Activated CD4-positive, alpha-beta memory T cell treated with anti-CD3 and anti-CD28 coated beads for 36 hours (primary cell): ENCODE measurements at places on chromosomes 1 and 21.

DNA sequence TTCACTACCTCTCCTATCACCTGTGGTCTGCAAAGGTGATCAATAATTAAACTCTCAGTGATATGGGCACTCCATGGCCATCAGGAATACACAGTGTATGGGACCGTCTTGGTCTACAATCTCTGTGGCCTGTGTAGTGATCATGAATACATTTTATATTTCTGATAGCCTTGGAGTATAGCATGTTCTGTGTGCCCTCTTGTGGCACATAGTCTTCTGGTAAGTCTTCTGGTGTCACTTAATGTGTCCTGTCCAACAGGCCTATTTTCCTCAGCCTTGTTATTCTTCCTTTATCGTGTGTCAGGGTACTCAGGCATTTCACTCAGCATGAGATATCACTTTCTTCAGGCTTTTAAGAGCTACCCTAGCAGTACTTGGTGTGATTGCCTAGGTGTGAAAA, 393.6 kb downstream of the AGBL4 start:
- no peak overlapping the region for H3K27ac ChIP-seq
- no peak overlapping the region for H3K4me3 ChIP-seq
- H3K36me3 ChIP-seq = no peaks in the 10 kb centered on the region
- no peaks in the 10 kb centered on the region for H3K27me3 ChIP-seq
- DNase-seq = no peak

- H3K4me1 ChIP-seq = no peaks in the 10 kb centered on the region
- no peaks in the 10 kb centered on the region for H3K27me3 ChIP-seq
- no peaks in the 10 kb centered on the region for H3K36me3 ChIP-seq
- no peak overlapping the region for H3K27ac ChIP-seq
Measured at GRCh38 chr21:9735421-9735961, 785.9 kb upstream of the TPTE start.

DNA sequence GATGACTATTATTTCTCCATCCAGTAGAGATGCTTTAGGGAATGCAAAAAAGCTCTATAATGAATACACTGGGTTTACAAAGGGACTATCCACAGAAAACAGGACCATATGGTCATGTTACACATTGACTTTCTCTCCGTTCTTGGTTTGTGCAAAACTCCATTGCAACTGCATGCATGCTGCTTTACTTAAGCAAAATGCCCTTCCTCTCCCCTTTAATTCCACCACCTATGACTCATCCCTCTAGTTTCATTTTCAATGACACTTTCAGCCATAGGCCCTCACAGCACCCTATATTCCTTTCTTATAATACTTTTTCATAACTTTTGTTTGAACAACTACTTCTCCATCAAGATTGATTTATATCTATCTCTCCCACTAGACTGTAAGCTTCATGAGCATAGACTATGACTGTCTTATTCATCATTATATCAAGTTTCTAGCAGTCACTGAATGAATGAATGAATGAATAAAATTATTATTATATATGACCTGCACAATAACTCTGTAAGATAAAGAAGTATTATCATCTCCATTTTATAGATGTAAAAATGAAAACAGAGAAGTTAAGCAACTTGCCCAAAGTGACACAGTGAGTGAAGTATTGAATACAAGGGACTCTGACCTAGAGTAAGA, 248.9 kb downstream of the PLPP3 start:
- H3K27me3 ChIP-seq = no peaks in the 10 kb centered on the region
- no peak overlapping the region for H3K4me3 ChIP-seq
- H3K4me1 ChIP-seq = no peaks in the 10 kb centered on the region

GRCh38 chr1:67347688-67348472, 40.2 kb downstream of the IL12RB2 start:
- no peak for DNase-seq
- H3K27ac ChIP-seq = peak overlapping the region; percentile 11
- peaks cover 32% of the 10 kb centered on the region for H3K4me1 ChIP-seq
- no peak overlapping the region for H3K4me3 ChIP-seq

- H3K27ac ChIP-seq = peak overlapping the region; percentile 81
- H3K27me3 ChIP-seq = no peaks in the 10 kb centered on the region
- peak; percentile 48 for DNase-seq
- H3K36me3 ChIP-seq = peaks cover 46% of the 10 kb centered on the region
- no peak overlapping the region for H3K4me3 ChIP-seq
Measured at GRCh38 chr1:42943166-42943565, 15.5 kb downstream of the SLC2A1 start.

DNA sequence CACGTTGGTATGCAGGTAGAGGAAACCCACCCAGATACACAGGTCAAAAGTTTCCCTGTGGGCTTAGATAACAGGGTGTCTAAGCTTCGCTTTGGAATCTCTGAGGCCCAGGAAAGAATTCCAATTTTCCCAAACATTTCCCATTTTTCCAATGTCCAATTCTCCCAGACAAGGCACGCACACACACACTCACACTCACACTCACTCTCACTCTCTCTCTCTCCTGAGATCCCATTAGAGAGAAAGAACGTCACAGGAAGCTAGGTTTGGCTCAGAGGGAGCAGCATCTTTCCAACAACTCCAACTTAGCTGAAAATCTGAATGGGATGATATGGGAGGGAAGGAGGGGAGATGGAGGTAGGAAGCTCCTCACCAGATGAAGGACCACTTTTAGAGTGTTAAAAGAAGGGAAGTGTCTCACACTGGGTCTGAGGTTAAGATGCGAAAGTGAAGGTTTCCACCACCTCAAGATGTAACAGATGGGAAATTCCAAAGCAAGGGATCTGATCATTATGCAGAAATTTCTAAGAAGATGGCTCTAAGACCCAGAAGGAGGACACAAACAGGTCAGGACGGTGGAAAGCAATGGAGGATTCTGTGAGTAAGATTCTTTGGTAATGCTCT, 63.5 kb downstream of the GNG12 start:
- peaks cover 14% of the 10 kb centered on the region for H3K4me1 ChIP-seq
- no peak for DNase-seq
- H3K36me3 ChIP-seq = no peaks in the 10 kb centered on the region
- no peak overlapping the region for H3K4me3 ChIP-seq
- H3K27ac ChIP-seq = no peak overlapping the region

DNA sequence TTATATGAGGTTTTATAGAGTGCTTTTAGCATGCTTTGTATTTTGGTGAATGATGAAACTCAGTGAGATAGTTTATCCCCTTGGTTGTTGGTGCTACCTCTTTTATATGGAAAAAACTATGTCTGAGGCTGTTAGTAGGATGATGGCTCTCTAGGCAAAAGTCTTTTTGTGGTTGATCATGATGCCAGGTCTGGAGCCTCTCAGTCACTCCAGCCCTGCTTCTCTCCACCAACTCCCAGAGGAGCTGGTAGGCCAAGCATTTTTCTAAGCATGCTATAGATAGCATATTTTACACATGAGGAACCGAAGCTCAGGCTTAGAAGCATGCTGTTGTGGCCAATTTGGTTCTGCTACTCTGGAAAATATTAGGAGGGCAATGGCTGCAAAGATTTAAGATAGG, 82.2 kb downstream of the FMN2 start:
- no peak overlapping the region for H3K4me3 ChIP-seq
- no peaks in the 10 kb centered on the region for H3K4me1 ChIP-seq
- DNase-seq = no peak
- peaks cover 3% of the 10 kb centered on the region for H3K27me3 ChIP-seq
- no peaks in the 10 kb centered on the region for H3K36me3 ChIP-seq

GRCh38 chr1:235511470-235512240, 7.4 kb upstream of the B3GALNT2 start:
- no peaks in the 10 kb centered on the region for H3K36me3 ChIP-seq
- peaks cover 5% of the 10 kb centered on the region for H3K27me3 ChIP-seq
- DNase-seq = no peak
- H3K4me1 ChIP-seq = peaks cover 3% of the 10 kb centered on the region
- no peak overlapping the region for H3K4me3 ChIP-seq
